ENCODE measurements at places on chromosomes 3 and 15.

DNA sequence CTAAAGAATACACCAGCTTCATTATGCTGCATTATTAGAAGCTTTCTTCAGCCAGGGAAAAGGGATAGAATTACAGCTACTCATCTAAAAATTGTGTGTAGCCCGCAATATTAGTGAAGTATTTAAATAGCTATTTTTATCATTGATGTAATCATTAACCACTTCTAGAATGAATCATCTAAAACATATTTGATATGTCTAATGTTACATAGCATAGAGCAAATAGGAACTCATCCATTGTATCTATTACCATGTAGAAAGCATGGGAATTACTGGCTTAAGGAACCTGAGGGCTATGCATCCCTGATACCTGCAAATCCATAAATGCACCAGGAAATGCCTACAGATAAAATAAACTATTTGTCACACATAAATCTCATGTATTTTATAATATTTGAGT is 54.5 kb upstream of the VGLL3 start:
- DNase-seq: no peak

DNA sequence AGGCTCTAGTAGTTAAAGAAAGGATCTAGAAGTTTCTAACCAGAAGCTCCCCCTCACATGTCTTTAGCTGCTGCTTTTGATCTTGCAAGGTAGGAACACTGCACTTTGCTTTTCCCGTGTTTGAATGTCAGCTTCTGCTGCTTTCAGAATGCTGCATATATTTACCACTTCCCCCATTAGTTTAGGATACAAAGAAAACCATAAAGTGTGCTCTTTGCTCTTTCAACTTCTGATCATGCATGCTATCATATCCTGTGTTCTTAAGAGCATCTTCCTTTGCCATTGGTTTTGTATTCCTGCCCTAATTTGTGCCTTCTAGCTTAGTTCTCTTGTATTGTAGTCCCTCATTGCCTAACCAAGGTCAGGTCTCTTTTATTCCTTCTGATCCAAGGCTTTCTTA is 43.3 kb downstream of the ZNF609 start:
- no peak for DNase-seq

DNA sequence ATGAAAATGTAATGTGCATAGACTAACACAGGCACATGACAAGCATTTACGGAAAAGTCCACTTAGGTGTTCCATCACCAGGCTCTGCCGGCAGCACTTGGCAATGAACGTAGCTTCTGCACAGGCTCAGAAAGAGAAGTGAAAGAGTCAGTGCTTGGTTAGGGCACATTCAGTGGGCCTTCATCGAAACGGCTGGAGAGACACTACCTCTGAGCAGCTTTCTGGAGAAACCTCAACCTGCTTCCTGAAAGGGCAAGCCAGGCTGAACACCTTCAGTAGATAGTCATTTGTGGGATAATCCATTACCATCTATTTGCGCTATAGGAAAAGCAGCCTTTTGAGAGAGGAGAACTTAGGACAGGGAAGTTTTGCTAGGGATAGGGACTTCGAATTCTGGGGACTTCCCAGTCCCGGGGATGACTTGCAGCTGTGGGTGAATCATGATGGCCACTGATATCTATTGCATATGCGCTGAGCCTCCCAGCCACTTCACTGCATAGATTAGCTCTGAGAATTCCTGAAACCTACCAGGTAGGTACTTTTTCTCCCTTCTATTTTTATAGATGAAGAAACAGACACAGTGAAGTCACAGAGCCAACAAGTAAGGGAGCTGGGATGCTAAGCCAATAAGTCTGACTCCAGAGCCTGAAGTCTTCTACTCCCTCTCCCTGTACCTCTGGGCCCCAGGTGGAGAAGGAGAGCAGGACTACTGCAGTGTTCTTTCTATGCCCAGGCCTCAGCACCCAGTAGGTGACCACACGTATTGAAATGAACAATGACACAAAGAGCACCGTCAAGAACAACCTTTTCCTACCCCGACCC is 4.2 kb upstream of the SH2D7 start:
- DNase-seq: no peak

DNA sequence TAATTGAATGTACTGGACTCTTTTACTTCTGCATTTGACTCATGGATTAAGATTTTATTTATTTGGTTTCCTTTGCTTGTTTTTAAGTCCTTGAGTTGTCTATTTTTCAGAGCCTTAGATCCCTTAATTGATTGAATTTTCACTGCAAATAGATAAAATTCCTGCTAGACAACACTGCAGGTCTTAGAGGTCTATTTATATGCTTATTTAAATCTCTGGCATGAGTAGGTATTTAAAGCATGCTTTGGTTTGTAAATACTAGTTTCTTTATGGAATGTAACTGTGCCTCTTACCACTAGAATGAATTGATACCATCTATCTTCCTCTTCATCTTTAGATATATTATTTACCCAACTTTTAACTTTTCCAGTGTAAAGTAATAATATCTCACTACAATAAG is 20.0 kb downstream of the PLSCR5 start:
- DNase-seq: no peak

- no peak for DNase-seq
Observed at GRCh38 chr3:51935886-51936755, 5.6 kb downstream of the RRP9 start.

GRCh38 chr15:43082509-43082908 is 23.3 kb downstream of the UBR1 start:
- DNase-seq: no peak

DNA sequence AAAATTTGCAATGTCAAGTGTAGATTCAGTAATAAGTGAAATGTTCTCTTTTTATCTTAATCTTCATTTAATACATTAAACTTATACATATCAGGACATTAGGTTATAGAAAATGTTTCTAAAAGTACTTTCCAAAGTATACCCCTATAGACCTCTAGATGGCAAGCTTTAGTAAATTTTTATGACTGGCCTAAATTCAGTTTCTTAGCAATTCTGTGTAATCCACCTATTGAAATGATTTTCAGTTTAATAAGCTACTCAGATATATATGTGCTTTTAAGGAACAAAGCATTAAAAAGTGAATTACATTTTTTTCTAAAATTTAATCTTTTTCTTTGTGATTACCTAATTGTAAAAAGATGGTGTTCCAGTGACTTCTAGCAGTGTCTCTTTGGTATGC is 342.2 kb downstream of the GBE1 start:
- DNase-seq: no peak

DNA sequence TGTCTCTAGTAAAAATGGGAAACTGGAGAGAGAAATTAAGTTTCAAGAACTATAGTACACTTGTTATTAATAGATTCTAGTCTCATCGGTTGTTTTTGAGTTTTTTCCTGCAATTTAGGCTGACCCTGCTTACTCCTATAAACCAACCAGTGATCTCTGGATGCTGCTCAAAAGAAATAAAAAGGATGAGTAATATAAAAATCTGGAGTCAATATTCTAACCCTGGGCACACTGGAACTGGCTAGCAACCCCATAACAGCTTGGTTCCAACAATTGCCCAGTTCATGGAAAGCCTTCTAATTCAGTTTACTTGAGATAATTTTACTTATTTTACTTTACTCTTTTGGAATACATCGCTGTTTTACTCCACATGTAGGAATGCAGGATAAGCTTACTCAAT is 211.6 kb downstream of the GBE1 start:
- DNase-seq: no peak

GRCh38 chr15:67760901-67761300 is 64.4 kb upstream of the SKOR1 start:
- no peak for DNase-seq

GRCh38 chr3:107627962-107628542 is 105.3 kb downstream of the BBX start:
- DNase-seq: no peak
